ENCODE measurements at places on chromosomes 2 and 18.

GRCh38 chr18:22433956-22434355 lies 16.2 kb upstream of the CTAGE1 start:
- DNase-seq, result no peak

- no peak for DNase-seq
These were observed 272.9 kb downstream of the PAX3 start for GRCh38 chr2:222025881-222026271.

GRCh38 chr2:212473211-212473610 lies 65.4 kb downstream of the ERBB4 start:
- DNase-seq, result no peak

- DNase-seq, result no peak
These were observed 11.9 kb upstream of the NMUR1 start for GRCh38 chr2:231542136-231542535.

DNA sequence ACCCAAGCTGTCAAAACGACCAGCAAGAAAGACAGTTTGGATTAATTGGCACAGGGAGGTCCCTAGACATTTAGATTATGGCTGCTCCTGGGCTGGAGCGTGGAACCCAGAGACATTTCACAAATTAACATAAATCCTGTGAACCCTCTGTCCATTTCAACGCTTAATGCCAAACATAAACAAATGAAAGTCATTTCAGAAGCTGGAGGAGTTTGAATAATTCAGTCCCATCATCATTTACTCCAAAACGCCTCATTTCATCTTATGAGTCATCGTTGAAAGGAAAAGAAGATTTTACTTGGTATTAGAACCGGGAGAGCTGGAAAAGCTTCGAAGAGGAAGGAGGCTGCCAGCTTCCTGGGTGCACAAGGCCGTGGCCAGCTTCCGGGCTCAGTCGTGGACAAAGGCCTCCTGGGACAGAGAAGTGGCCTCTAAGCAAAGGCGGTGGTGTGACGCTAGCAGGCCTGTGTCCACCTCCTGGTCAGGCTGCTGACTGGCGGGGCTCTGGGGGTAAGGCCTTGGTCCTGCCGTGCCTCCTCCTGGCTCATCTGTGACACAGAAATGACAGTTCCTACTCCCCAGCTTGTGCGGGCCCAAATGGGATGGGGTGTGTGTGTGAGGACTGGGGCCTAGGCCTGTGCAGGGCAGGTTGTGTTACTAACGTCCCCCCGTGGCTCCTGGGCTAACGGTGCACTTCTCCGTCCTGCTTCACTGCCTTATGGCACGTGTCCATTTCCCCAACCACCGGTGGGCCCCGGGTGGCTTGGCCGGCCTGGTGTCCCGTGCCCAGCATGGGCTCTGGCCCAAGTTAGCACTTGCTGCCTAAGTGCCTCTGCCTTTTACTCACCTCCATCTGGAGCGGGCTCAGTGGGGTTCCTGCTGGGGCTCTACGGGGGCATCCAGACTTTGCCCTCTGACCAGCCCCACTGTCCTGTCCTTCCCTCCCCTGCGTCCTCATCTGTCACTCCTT lies 71.6 kb downstream of the RRM2 start:
- DNase-seq, result no peak

- DNase-seq, result peak; percentile 35
These were observed 21.4 kb upstream of the EML4 start for GRCh38 chr2:42147641-42148274.

GRCh38 chr2:23734416-23734815 lies 192.5 kb downstream of the ATAD2B start:
- DNase-seq, result no peak

GRCh38 chr2:97868986-97869721 lies 126.6 kb downstream of the TMEM131 start:
- DNase-seq, result peak; percentile 94

- DNase-seq, result no peak
These were observed 31.1 kb downstream of the NDUFAF7 start for GRCh38 chr2:37262522-37262921.

- peak; percentile 31 for DNase-seq
These were observed at the start of gene FBXO41 for GRCh38 chr2:73284296-73285158. Gene FBXO41, minus strand, starts transcription at chr2:73284478. Its CDS starts 14,848 bp downstream, at chr2:73269630.

GRCh38 chr2:102418421-102418961 lies 4.5 kb upstream of the IL18RAP start:
- DNase-seq, result no peak

- DNase-seq, result no peak
These were observed 94.5 kb downstream of the RDH14 start for GRCh38 chr2:18465979-18466378.

- DNase-seq, result no peak
These were observed 101.8 kb upstream of the RPE start for GRCh38 chr2:209900638-209901037.

GRCh38 chr18:11859903-11860407 lies 8.7 kb downstream of the CHMP1B start:
- peak; percentile 97 for DNase-seq

- DNase-seq, result no peak
These were observed 253.2 kb downstream of the L3MBTL4 start for GRCh38 chr18:6161549-6161948.

DNA sequence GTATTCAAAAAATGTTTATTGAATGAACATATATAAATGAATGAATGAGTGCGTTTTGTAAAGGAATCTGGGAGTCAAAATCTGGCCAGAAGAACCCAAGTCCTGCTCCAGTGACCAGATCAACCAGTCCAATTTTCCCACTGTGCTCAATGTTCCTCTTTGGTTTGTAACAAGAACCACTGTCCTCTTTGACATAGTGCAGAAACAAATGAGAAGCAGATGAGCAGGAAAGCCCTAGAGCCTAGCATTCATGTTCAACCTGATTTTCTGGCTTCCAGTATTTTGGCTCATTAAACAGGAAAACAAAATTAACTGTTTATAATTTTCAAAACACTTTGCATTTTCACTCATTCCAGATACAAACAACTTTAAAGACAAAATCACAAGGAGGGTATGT lies 23.2 kb downstream of the FAM124B start:
- no peak for DNase-seq

- DNase-seq, result no peak
These were observed 76.9 kb downstream of the LDAH start for GRCh38 chr2:20745924-20746555.

DNA sequence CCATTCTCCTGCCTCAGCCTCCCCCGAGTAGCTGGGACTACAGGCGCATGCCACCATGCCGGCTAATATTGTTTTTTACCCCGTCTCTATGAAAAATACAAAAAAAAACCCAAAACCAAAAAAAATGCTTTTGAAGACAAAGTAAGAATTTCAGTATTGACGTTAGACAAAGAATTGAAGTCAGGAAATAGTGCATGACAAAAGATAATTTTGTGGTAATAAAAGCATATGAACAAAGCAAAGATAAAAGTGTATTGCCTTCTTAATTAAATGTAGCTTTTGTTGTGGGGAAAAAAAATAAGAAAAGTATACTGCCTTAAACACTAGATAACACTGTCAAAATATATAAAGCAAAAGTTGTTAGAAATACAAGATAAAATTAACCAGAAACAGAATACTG lies 86.8 kb downstream of the ANKRD12 start:
- DNase-seq, result no peak

DNA sequence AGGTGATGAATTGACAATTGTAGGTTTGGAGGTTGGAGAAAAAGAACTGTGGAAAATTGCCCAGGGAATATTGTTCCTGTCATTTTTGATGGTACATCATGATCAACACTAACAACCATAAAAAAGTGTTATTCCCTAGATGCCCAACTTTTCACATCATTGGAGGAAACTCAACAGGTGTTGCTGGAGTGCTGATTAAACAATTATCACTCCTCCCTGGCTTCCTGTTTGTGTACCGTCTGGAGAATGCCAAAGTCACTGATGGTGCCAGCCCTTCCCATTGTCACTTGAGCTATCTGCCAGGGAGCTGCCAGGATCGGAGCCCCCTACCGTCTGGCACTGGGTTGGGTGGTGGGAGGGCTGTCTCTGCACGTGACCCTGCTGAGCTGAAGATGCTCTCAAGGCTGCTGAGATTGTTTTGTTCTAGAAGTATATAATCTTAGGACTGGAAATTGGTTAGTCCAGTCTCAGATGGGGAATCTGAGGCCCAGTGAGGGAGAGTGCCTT lies 156.9 kb downstream of the PRKCE start:
- DNase-seq, result no peak

GRCh38 chr2:236302555-236302954 lies 38.3 kb upstream of the ASB18 start:
- no peak for DNase-seq

- DNase-seq, result no peak
These were observed 95.0 kb downstream of the STRADB start for GRCh38 chr2:201546576-201546975.

- no peak for DNase-seq
These were observed 229.9 kb downstream of the AGPS start for GRCh38 chr2:177622521-177622920.

DNA sequence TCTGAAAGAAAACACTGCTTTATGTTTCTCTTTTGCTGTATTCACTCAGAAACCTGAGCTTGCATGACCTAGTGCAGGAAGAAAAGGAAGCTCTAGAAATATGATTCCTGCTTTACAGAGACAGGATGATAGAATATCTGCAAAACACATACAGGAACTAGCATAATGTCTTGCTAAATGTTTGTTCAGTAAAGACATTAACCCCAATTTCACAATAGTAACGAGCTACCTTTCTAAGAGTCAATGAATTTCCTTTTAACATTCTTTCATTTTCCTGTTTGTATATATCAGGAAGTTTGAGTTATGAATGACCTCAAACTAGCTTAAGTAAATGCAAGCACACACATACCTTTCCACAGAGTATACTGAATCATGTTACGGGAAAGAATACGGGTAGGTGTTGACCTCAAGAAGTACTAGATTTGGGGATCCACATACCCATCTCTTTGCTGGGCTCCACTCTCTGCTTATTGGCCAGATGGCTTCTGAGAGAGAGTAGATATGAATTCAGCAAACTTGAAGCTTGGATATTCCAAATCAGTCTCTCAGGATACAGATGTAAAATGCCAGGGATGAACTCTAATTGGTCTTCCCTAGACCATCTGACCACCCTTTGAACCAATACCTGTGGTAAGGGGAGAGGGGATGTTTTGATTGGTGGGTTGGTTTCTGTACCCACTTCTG lies 18.2 kb upstream of the ACSL3 start:
- peak; percentile 52 for DNase-seq

GRCh38 chr2:142718576-142719155 lies 158.8 kb upstream of the KYNU start:
- DNase-seq, result no peak

- no peak for DNase-seq
These were observed 367.1 kb downstream of the CLIP4 start for GRCh38 chr2:29482348-29482747.

DNA sequence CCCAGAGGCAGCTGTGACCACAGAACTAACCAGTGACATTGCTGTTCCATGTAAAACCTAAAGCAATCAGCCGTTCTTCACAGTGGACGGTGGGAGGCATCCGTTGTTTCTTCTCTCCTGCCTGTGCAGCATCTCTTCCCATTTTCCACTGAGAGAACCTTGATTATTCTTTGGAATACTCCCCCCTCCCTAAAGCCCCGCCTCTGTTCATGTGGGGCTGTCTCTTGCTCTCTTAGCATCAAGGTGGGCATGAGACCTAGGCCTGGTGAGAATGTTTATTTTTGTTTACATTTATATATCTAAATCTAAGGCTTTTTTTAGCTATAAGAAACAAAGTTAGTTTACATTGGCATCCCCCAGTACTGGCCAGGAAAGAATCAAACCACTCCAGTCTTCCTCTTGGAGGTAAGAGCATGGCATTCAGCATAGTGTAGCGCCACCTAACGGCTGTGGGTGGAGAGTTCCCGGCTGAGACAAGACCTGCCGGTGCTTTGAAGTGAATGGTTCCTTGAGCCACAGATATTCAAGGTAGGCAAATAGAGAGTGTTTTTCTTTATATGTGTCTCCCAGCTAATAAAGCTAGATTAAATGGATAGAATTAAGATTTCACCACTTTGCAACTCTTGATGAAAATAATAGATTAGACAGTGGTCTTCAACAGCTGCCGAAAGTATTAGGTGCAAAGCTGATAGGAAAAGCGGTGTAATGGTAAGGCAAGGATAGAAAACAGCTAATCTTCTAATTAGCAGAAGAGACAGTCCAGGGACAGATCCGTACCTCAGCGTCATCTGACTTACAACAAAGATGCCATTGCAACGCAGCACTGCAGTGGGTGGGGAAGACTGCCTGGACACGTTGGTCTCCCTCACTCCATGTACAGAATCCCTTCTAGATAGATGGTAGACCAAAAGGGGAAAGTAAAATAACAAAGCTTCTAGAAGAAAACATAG lies 219.6 kb upstream of the RAB12 start:
- DNase-seq, result peak; percentile 77

Measured in MCF 10A (cell line).